Suprapubic skin (tissue), 4 donors: ENCODE measurements at places on chromosomes 5 and 9. TPM values are rescaled to one million over a fixed set of nuclear protein-coding genes. Genes with fewer than 3 reads are reported as not detected.

Gene PCDHGC5
- 1.6 TPM for total RNA-seq

GRCh38 chr9:93010704-93011103, 47.8 kb upstream of the SUSD3 start:
- H3K27me3 ChIP-seq = no peaks in the 10 kb centered on the region
- peaks cover 7% of the 10 kb centered on the region for H3K36me3 ChIP-seq
- no peak overlapping the region for H3K27ac ChIP-seq
- no peaks in the 10 kb centered on the region for H3K4me1 ChIP-seq

DNA sequence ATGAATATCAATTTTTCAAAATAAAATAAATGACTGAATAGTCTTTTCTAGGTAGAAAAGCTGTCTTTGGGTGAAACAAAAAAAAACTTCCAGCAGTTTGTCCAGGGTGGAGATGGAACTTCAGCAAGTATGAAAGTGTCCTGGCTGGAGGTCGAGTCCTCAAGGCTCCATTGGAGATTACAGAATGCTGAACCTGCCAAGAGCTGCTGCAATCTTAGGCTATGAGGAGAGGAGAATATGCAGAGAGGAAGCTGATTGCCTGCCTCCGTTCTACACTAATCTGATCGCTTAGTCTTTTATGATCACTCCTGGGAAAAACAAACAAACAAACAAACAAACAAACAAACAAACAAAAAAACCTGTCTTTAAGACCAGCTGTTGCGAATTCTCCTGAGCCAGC, 50.6 kb downstream of the NREP start:
- H3K36me3 ChIP-seq = no peaks in the 10 kb centered on the region
- DNase-seq = no peak
- H3K27ac ChIP-seq = no peak overlapping the region
- H3K4me3 ChIP-seq = no peak overlapping the region
- H3K27me3 ChIP-seq = no peaks in the 10 kb centered on the region
- H3K4me1 ChIP-seq = no peaks in the 10 kb centered on the region

- no peaks in the 10 kb centered on the region for H3K27me3 ChIP-seq
- H3K36me3 ChIP-seq = no peaks in the 10 kb centered on the region
- H3K4me1 ChIP-seq = peaks cover 18% of the 10 kb centered on the region
- no peak overlapping the region for H3K4me3 ChIP-seq
- H3K27ac ChIP-seq = peak overlapping the region; percentile 29
Measured at GRCh38 chr5:179243333-179243732, 101.9 kb downstream of the ADAMTS2 start.

GRCh38 chr5:137629646-137630045, 106.2 kb downstream of the KLHL3 start:
- no peak overlapping the region for H3K27ac ChIP-seq
- H3K4me1 ChIP-seq = peaks cover 18% of the 10 kb centered on the region
- DNase-seq = no peak
- no peaks in the 10 kb centered on the region for H3K36me3 ChIP-seq
- H3K4me3 ChIP-seq = no peak overlapping the region

Gene F2RL2
- 0.79 TPM for total RNA-seq

Gene CENPK
- 1.2 TPM for total RNA-seq

GRCh38 chr5:135025730-135026644, 8.0 kb downstream of the PITX1 start:
- peaks cover 9% of the 10 kb centered on the region for H3K4me1 ChIP-seq
- no peak overlapping the region for H3K4me3 ChIP-seq
- no peak overlapping the region for H3K27ac ChIP-seq
- H3K27me3 ChIP-seq = peaks cover 60% of the 10 kb centered on the region
- no peak for DNase-seq
- H3K36me3 ChIP-seq = no peaks in the 10 kb centered on the region

Gene STK32A
- total RNA-seq = 5.3 TPM

DNA sequence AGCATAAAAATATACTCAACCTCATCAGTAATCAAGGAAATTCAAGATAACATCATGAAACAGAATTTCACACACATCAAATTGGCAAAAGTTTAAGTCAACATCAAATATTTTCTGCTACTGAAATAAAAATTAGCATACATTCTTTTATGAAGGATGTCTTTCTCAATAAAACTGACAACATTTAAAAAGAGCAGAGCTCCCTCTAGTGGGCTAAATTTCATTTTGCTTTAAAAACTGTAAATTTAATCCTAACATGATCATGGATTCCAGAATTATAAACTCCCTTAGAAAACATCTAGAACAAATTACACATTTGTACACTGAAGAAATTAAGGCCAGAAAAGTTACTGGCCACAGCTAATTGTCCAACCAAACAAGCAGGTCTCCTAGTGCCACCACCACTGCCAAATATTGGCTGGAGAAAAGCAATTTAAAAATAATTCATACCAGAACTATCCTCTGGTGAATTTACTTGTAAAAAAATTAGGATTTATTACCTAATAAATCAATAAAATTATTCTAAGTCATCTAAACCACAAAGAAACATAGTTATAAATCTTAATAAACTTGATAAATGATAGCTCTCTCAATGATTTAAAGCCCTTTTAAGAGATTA, 31.2 kb downstream of the DEPDC1B start:
- H3K27ac ChIP-seq = no peak overlapping the region
- no peaks in the 10 kb centered on the region for H3K27me3 ChIP-seq
- H3K36me3 ChIP-seq = no peaks in the 10 kb centered on the region
- peaks cover 5% of the 10 kb centered on the region for H3K4me1 ChIP-seq
- no peak overlapping the region for H3K4me3 ChIP-seq
- no peak for DNase-seq

- no peak for DNase-seq
- H3K4me3 ChIP-seq = no peak overlapping the region
- H3K27me3 ChIP-seq = no peaks in the 10 kb centered on the region
- no peaks in the 10 kb centered on the region for H3K36me3 ChIP-seq
- no peak overlapping the region for H3K27ac ChIP-seq
- H3K4me1 ChIP-seq = no peaks in the 10 kb centered on the region
Measured at GRCh38 chr5:59864718-59865117, 28.8 kb downstream of the PDE4D start.

- no peak overlapping the region for H3K27ac ChIP-seq
- H3K36me3 ChIP-seq = no peaks in the 10 kb centered on the region
- no peak for DNase-seq
- H3K27me3 ChIP-seq = no peaks in the 10 kb centered on the region
- no peak overlapping the region for H3K4me3 ChIP-seq
- no peaks in the 10 kb centered on the region for H3K4me1 ChIP-seq
Measured at GRCh38 chr5:6495433-6496206, 47.0 kb downstream of the UBE2QL1 start.

Gene CCDC171
- total RNA-seq = 3.2 TPM

GRCh38 chr9:2012347-2012746, 2.8 kb upstream of the SMARCA2 start:
- DNase-seq = no peak
- H3K4me3 ChIP-seq = no peak overlapping the region
- H3K36me3 ChIP-seq = no peaks in the 10 kb centered on the region
- H3K27ac ChIP-seq = no peak overlapping the region

- no peaks in the 10 kb centered on the region for H3K36me3 ChIP-seq
- H3K4me1 ChIP-seq = peaks cover 7% of the 10 kb centered on the region
- no peak for DNase-seq
- H3K27me3 ChIP-seq = peaks cover 13% of the 10 kb centered on the region
- H3K4me3 ChIP-seq = no peak overlapping the region
Measured at GRCh38 chr5:141694479-141694878, 12.4 kb upstream of the ARAP3 start.

DNA sequence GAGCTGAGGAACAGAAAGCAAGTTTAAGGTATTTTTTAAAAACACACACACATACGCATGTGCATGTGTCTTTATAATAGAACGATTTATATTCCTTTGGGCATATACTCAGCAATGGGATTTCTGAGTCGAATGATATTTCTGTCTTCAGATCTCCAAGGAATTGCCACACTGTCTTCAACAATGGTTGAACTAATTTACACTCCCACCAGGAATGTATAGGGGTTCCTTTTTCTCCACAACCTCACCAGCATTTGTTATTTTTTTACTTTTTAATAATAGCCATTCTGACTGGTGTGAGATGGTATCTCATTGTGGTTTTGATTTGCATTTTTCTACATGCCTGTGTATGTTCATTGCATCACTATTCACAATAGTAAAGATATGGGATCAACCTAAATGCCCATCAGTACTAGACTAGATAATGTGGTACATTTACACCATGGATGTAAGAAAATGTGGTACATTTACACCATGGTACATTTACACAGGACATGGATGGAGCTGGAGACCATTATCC, 60.3 kb upstream of the MAP3K1 start:
- no peak overlapping the region for H3K4me3 ChIP-seq
- no peaks in the 10 kb centered on the region for H3K36me3 ChIP-seq
- no peak overlapping the region for H3K27ac ChIP-seq
- H3K27me3 ChIP-seq = no peaks in the 10 kb centered on the region
- DNase-seq = no peak

DNA sequence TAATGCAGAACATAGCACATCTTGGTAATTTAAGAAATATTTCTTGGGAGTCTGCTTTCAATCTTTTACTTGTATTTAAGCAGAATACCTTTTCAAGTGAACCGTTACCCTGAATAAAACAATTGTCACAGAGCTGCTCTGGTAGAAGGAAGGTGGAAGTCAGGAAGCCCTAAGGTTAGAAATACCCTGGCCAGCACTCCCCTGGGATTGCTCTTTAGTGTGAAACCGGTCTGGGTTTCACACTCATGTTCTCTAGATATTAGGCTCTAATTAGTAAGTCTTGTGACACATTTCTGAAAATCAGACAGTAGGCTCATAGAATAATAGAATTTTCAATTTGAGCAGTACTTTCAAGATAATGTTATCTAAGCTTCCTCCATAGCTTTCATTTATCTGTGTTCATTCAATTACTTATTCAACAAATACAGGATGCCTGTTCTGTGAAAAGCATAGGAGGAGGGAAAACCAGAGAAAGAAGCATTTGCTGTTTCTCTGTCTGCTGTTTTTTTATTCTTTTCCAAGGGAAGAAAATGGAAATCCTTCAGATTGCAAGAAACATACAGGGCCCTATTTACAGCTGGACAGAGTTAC, 825.5 kb downstream of the TLR4 start:
- H3K27ac ChIP-seq = no peak overlapping the region
- H3K36me3 ChIP-seq = no peaks in the 10 kb centered on the region
- no peak for DNase-seq
- no peaks in the 10 kb centered on the region for H3K4me1 ChIP-seq
- no peak overlapping the region for H3K4me3 ChIP-seq
- H3K27me3 ChIP-seq = no peaks in the 10 kb centered on the region

GRCh38 chr9:98707166-98708102, 1.3 kb downstream of the GABBR2 start:
- H3K4me1 ChIP-seq = peaks cover 25% of the 10 kb centered on the region
- peaks cover 93% of the 10 kb centered on the region for H3K27me3 ChIP-seq
- H3K27ac ChIP-seq = no peak overlapping the region
- H3K4me3 ChIP-seq = no peak overlapping the region

DNA sequence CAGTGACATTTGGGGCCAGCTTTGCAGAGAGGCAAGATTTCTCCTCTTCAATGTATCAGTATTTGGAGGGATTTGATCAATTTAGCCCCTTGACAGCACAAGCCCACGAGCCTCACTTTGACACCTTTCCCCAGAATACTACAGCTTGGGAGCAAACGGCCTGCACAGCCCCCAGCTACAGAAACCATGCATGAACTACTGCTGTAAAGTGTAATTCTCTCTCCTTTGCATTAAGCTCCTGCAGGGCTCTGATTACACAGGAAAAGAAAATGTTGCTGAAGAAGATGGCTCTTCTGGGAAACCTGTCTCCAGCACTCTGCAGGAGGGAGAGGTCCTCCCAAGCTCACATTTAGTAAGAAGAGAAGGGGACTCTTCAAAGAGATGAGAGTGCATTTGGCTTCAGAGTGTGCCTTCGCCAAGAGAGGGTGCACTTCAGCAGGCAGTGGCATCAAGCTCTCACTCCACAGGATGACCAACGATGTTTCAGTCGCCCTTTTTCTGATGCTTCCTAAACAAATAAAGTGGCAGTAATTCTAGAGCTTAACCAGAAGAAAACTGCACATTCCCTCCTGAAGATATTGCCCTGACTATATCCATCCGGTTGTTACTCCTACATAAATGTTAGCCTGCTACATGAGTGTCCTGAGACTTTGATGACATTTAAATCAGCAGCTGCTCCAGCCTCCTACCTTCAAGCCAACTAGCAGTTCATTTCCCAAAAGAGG, 272.2 kb downstream of the AUH start:
- no peaks in the 10 kb centered on the region for H3K27me3 ChIP-seq
- peaks cover 3% of the 10 kb centered on the region for H3K4me1 ChIP-seq
- H3K4me3 ChIP-seq = no peak overlapping the region
- H3K36me3 ChIP-seq = no peaks in the 10 kb centered on the region

Gene SLC23A1
- not detected for total RNA-seq

Gene ARID3C
- total RNA-seq = 0.34 TPM

- H3K27ac ChIP-seq = peak overlapping the region; percentile 93
- peak overlapping the region; percentile 16 for H3K4me3 ChIP-seq
- no peak for DNase-seq
- peaks cover 85% of the 10 kb centered on the region for H3K4me1 ChIP-seq
- H3K36me3 ChIP-seq = peaks cover 13% of the 10 kb centered on the region
Measured at GRCh38 chr5:172420235-172420939, 33.9 kb downstream of the SH3PXD2B start.

Gene HMHB1
- total RNA-seq = not detected

DNA sequence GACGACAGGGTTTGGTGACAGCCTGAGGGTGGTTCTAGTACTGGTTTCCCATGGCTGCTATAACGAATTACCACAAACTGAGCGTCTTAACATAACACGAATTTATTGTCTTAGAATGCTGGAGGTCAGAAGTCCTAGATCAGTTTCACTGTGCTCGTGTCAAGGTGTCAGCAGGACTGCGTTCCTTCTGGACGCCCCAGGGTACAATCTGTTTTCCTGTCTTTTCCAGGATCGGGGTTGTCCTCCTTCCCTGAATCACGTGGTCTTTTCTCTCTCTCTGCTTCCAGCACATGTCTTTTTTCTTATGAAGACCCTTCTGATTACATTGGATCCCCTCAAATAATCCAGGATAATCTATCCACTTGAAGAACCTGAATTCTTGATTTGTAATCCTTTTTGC, 291.7 kb upstream of the PANK3 start:
- H3K27ac ChIP-seq = no peak overlapping the region
- H3K27me3 ChIP-seq = peaks cover 2% of the 10 kb centered on the region
- no peaks in the 10 kb centered on the region for H3K36me3 ChIP-seq
- DNase-seq = no peak
- no peaks in the 10 kb centered on the region for H3K4me1 ChIP-seq
- no peak overlapping the region for H3K4me3 ChIP-seq
